NCI-H1694 treated with DMSO at 0.1 percent for 48 hours (cell line): ENCODE measurements at places on chromosomes 5 and 9.

GRCh38 chr5:147037515-147038205 lies 159.1 kb upstream of the PPP2R2B start:
- no peak for DNase-seq

- no peak for DNase-seq
Measured at GRCh38 chr5:66573733-66574132, 22.5 kb upstream of the MAST4 start.

GRCh38 chr9:98805506-98806272 lies 1.8 kb upstream of the GALNT12 start:
- DNase-seq, result no peak

GRCh38 chr5:34409373-34409772 lies 246.8 kb upstream of the RAI14 start:
- no peak for DNase-seq

GRCh38 chr9:14417237-14417636 lies 103.3 kb upstream of the NFIB start:
- no peak for DNase-seq

DNA sequence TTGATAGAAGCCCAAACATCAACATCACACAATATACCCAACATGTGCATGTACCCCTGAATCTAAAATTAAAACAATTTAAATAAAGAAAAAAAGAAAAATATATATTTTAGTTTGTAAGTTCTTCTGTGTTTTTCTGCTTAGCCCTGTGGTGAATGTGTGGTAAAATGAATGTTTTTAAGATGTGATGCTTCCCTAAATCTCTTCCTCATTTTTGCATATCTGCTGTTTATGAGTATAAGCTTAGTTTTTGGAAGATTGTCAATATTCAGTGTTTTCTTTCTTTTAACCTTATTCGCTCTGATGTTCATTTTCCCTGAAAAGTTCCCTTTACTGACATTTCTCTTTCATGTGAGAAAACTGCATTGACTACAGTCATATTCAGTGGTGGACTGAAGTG lies 44.4 kb upstream of the DAB2 start:
- DNase-seq, result no peak

GRCh38 chr5:169670769-169671525 lies 33.9 kb downstream of the DOCK2 start:
- DNase-seq, result no peak

- no peak for DNase-seq
Measured at GRCh38 chr5:173628501-173628900, 12.1 kb upstream of the BOD1 start.

DNA sequence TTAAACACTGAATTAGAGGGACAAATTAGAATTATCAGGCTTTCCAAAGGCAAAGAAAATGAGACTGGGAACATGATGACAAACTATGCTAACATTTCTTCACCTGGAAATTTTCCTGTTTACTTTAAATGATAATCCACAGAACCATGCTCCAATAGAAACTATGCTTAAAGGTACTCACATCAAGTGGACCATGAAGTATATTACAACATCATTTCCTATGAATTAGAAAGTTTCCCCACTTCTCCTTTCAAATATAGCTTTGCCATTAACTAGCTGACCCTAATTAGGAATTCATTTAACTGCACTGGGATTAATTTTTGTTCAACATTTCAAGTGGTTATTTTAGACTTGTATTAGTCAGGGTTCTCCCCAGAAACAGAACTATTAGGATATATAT lies 81.4 kb downstream of the DTWD2 start:
- DNase-seq, result no peak

GRCh38 chr5:7759951-7760580 lies 90.9 kb downstream of the CFAP90 start:
- DNase-seq, result no peak

- DNase-seq, result no peak
Measured at GRCh38 chr9:109907400-109907799, 127.4 kb downstream of the PALM2AKAP2 start.

- no peak for DNase-seq
Measured at GRCh38 chr9:95023217-95024003, 294.1 kb downstream of the FANCC start.

- DNase-seq, result no peak
Measured at GRCh38 chr9:128819716-128820664, 1.7 kb downstream of the ENDOG start.

- DNase-seq, result no peak
Measured at GRCh38 chr5:134758176-134758503, 439 bp upstream of the DDX46 start.

DNA sequence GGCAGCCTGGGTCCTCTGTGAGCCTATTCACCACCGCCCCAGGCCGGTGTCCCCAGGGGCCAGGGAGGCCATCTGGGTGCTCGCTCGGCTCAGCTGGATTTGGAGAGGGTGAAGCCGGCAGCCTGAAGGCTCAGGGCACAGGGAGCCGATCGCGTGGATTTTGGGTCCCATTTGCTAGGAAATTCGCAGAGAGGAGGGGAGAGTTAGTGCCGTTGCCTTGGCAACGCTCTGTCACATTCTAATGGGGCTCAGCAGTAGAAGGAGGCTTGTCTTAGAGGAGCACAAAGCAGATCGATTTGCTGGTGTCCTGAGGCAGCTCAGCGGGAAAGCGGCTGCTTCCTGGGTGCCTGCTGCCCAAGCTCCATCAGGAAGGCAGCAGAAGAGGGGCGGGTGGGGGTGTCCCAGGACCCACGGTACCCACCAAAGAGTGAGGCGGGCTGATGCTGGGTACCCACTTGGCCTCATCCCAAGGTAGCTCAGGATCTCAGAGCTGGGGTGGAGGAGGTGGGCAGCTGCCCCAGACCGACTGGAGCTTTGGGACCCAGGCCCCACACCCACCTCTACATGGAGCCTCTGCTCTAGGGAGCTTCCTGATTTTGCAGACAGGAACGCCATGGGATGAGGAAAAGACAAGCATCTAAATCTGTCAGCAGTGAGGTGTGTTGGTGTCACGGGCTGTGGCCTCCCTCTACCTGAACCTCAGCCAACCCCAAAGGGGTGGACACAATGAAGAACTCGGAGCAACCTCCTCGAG lies 17.1 kb upstream of the OLFM1 start:
- no peak for DNase-seq

DNA sequence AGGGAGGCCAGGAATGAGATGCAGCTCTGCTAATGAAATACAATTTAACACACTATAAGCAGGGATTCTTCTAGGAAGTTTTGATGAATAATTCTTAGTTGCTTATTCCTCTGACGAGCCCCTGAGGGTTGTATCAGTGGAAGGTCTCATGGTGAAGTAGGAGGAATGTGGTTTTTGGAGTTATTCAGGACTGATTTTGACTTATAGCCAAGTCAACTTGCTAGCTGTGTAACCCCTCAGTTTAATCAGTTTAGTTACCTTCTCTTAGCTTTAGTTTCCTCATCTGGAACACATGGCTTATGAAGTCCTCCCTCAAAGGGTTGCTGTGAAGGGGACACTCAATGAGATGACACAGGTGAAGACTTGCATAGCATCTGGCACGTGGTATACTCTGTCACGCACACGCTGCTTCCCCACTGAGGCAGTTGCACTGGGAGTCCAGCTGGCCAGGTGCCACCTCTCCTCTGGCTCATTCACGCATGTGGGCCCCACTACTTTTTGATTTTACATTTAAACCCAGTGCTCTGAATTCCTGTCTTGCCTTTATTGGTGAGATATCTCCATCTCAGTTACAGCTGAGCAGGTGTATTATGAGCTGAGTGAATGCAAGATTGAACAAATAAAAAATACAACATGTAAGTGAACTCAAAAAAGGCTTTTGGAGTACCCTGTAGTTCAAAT lies 415.0 kb downstream of the ARHGEF28 start:
- DNase-seq, result no peak

DNA sequence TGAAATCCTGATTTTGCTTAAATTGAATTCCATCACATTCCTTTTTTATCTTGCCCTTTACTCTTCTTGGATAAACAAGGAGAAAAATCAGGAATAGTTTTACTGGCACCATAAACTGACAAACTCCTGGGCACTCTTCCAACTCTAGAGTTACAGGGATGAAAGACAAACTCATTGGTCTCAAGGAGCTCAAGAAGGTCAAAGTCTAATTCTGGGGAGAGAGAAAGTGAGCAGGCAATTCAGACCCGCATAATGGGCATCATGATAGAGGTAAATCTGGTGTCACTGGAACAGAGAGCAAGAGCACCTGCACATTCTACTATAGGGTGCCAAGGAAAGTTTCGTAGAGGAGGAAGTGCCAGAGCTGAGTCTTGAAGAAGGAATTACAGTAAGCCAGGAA lies 64.8 kb downstream of the GRIN3A start:
- no peak for DNase-seq

DNA sequence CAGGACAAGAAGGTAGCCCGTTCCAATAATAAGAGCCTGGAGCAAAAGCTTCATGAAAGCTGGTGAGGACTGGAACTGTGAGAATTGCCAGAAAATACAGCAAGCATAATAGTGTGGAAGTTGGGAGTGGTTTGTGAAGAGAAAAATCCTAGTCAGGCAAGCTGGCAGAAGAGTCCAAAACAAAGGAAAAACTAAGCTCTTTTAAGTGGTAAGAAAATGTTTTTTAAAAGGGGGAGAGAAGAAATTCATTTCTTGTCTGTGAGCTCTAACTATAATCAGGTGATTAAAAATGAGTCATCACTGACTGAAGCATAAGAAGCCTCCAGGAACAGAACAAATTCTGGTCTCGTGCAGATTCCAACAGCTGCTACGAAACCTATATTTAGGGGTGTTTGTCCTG lies 102.6 kb downstream of the CAAP1 start:
- no peak for DNase-seq

DNA sequence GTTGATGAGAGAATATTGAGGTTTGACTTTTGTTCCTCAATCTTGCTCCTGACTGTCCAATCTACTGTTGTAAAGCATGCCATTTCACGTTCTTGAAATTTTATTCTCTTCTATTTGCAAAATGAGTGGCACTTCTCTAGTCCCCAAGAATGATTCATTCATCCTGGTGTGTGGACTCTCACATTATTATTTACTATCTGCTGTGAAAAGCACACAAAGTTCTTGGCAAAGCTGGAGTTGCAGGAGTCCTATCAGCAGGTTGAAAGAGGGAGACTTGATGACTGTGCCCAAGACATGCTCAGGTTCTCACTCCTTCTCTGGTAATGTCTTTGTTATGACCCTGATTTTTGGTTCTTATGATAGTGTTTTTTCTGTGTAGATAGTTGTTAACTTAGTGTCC lies 382.6 kb downstream of the DMRTA1 start:
- no peak for DNase-seq

DNA sequence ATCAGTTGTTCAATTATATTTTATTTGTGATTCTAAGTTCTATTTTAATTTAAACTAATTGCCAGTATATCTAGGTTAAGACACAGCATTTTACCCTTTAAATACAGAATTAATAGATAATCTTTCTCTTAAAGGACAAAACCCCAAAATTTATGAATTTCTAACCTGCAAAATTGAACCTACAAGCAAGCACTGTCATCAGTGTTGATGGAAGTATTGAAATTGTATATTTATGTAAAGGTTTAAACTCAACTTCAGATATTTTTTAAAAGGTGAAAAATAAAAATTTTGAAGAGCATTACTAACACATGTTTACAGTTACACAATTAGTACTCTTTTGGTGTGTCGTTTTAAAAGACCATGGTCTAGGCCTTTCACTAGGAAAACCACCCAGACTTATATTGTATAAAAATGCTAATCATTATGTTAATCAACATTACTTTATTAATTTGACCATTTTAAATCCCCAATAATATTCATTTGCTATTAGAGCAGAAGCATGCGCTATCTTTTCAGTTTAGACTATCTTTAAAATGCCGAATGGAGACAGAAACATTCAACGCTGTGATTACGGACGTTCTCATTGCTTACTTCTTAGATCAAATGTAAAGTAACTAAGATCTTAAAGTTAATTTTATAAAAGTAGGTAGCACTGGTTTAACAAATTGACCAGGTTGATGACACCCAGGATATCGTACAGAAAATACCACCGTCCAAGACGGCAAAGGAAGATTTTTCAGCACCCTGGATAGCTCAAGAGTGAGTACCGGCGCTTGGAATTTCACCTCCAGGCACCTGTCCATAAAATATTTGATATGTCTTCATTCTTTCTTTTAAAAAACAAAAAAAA lies 3.2 kb downstream of the OTP start:
- no peak for DNase-seq

DNA sequence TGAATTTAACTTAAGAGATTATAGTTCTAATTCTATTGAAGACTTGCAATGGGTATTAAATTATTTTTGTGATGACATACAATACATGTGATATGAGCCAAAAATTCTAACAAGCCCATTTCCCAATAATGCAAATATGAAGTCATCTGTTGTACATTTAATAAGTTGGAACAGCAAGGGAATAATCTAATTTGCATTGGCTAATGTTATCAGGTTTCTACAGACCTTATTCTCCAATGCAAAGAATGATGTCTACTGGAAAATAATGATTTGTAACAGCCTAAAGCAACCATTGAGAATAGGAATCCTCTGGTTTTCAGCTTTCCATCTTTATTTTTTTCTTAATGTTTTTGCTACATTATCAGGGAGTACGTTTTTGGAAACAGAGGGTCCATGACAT lies 89.1 kb upstream of the MINAR2 start:
- no peak for DNase-seq

DNA sequence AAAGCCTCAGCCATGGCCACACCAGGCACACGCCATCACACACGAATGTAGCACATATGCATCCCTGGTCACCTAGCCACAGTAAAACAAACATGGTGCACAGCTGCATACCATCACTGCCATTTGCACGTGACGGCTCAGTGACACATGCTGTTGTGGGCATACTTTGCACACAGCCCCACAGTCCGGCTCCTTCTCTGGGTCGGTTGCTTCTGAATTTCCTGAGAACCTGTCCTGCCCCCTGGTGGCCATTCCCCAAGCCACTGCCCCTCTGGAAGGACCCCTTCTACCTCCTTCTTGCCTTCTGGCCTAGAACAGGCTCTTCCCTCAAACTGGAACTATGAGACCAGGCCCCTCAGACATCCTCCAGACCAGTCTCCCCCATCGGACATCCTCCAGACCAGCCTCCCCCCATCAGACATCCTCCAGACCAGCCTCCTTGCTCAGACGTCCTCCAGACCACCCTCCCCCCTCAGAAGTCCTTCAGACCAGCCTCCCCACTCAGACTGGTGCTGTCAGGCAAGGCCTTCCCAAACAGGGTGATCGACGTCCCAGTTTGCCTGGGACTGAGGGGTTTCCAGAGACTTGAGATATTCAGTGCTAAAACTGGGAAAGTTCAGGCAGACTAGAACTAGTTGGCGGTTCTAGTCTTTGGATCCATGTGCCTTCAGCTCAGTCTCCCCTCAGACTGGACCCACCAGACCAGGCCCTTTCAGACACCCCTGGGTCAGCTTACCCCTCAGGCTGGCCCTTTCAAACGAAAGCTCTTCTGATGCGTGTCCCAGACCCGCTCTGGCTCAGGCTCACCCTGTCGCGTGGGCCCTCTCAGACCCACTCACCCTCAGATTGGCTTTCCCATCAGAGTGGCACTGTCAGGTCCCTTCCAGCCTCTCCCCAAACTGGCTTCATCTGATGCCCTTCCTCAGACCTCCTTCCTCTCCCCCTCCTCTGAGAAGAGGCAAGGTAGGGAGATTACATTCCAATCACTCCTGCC lies 24.3 kb upstream of the ENHO start:
- peak; percentile 30 for DNase-seq

DNA sequence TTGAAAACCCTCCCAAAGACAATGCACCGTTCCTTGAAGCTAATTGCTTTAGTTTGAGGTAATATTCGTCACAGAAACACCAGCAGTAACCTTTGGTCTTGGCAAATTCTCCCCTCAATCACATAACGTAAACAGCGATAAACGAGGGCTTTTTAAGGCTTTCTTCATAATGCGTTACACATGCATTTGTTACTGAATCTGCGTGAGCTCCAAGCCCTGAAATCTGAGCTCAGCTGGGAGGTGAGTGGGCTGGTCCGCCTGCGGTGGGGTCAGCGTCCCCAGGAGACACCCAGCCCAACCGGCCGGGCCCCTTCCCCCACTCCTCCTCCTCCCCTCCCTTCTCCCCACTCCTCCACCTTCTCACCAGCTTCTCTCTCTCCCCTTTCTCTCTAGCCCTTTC lies 91.1 kb downstream of the BARX1 start:
- DNase-seq, result no peak
